ENCODE measurements at places on chromosomes 12 and 14.

- no peak for DNase-seq
These were observed 739.4 kb downstream of the AACS start for GRCh38 chr12:125804660-125805059.

- no peak for DNase-seq
These were observed 48.1 kb upstream of the ATXN7L3B start for GRCh38 chr12:74489543-74489942.

DNA sequence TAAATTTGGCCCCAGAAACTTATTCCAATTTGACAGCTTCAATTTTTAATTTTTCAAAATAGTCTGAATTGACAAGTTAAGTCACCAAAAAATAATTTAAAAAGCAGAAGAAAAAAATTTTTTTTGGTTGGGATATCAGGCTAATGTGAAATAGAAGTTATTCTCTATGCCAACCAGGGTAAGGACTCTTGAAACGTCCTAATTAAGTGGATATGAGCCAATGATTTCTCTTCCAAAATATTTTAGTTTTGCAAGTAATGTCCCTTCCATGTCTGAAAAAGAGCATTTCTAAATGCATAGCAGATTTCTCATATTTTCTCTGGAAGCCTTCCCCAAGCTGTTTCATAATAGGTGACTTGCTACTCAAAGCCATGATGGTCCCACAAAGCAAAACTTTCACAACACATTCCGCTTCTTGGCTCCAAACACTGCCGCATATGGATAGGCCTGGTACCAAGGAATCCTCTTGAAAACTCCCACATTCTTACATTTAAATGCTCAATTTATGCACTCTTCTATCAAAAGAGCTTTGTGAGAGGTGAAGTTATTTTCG lies 65.1 kb downstream of the SIX6 start:
- no peak for DNase-seq

DNA sequence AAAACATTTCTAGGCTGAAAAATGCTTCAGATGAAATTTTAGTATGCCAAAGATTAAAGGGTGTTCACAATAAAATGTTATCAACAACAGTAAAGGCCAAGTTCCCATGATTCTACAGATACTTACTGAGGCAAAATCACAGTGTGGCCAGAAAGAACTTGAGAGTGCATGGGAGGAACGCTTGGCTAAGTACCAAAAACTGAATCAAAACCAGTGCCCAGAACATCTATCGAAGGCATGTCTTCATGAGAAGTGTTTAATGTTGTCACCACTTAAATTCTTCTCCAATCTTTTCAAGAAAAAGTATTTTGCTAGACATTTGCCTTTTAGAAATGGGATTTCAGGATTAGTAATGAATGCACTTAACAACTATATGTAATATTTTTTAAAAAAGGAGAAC lies 41.5 kb downstream of the KIF21A start:
- DNase-seq, result no peak

GRCh38 chr12:45634273-45634917 lies 95.1 kb upstream of the ARID2 start:
- no peak for DNase-seq
